ENCODE measurements at places on chromosomes 7 and 10.
A peak's percentile ranks its signal among the peaks of the same experiment; 100 is the strongest.

GRCh38 chr7:2011266-2012043 is 221.3 kb downstream of the MAD1L1 start:
- no peak for DNase-seq

GRCh38 chr7:3592401-3593134 is 291.5 kb downstream of the SDK1 start:
- DNase-seq = no peak

GRCh38 chr7:40219917-40220316 is 85.1 kb downstream of the SUGCT start:
- no peak for DNase-seq

DNA sequence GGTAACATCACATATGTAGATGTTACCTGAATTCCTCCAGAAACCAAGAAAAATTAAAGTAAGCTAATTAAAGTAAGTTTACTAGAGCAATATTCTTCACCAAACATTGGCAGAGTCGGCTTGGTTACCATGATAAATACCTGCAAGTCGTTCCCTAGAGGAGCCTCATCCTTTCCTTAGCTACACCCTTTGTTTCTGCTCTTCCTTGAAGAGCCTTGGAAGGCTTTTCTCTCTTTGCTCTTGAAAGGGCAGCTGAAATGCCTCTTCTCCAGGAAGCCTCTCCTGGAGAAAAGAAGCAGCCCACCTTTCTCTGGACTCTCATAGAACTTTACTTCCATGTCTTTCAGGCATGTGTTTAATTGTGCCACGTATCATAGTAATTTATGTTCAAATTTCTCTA is 34.9 kb upstream of the CALD1 start:
- no peak for DNase-seq

DNA sequence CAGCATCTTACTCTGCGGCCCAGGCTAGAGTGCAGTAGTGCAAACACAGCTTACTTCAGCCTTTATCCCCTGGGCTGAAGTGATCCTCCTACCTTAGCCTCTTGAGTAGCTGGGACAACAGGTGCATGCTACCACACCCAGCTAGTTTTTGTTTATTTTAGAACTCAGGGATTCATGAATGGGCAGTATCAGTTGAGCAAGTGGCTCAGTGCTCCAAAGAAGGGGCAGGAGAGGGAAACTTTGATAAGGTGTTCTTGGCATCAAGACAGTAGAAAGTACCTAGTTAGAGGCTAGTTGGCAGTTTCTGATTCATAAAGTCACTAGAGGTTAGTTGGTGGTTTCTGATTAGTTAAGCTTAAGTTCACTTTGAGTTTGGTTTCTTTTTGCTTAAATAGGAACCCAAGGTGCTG is 18.4 kb downstream of the TRIM24 start:
- DNase-seq = no peak

GRCh38 chr10:107619139-107619538 is 454.6 kb upstream of the SORCS1 start:
- no peak for DNase-seq

GRCh38 chr10:49194212-49194920 is 6.2 kb upstream of the TMEM273 start:
- DNase-seq = no peak

- DNase-seq = no peak
These were observed 19.8 kb upstream of the HIPK2 start for GRCh38 chr7:139797607-139798006.

GRCh38 chr7:155429651-155430050 is 28.3 kb upstream of the EN2 start:
- DNase-seq = no peak

DNA sequence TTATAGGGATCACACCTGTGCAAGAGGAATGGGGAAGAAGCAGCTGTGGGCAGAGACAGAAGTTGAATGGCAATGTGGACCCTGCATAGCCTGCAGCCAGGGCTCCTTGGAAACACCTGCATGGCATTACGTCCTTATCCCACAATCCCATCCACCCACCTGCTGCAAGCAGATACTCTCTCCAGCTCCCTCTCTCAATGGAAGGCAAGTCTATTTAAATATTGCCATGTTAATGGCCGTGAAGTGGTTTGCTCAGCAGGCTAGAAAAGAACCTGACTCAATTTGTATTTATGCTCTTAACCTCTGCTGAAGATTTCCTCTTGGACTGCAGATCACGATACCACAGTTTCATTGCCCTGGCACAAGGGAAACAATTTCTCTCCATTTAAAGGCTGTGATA is 417.0 kb downstream of the TYW1 start:
- DNase-seq = no peak

DNA sequence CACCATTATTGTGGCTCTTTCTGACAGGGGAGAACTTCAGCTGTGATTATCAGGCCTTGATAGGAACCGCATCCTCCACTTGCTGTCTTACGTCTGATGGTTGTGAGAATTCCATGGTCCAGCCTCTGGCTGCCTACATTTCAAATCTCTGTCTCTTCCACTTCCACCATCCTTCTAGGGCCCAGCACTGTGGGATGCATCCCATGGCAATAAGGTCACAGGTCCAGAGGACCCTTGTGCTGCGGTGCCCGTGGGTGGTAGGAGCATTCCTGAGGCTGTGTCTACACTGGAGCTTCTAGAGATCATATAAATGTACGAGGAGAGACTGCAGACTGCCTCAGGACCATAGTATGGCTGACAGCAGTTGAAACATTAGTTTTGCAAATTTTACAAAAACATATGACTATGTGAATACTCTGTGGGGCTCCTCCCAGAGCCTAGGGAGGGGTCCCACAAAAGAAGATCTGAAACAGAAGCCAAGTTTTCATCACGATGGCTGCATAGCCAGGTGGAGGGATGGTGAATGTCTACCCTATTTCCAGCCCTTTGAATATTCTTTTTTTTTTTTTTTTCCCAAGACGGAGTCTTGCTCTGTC is 11.8 kb downstream of the CALML3 start:
- DNase-seq = no peak

DNA sequence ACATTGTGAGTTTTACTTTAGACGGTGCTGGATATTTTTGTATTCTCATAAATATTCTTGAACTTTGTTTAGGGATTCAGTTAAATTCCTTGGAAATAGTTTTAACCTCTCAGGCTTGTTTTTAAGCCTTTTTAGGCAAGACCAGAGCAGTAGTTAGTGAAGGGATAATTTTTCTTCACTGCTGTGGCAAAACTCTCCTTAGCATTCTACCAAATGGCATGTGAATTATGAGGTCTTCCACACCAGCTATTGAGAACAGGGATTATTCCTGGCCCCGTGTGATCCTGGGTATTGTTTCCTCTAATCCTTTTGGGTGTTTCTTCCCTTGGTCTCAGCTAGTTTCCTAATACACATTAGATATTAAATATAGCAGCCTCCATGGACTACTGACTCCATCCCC is 46.2 kb downstream of the CCDC71L start:
- no peak for DNase-seq

- DNase-seq = no peak
These were observed 1.2 kb downstream of the TMEM139 start for GRCh38 chr7:143285806-143286521.

GRCh38 chr10:18650404-18650997 is 886 bp downstream of the NSUN6 start:
- no peak for DNase-seq

DNA sequence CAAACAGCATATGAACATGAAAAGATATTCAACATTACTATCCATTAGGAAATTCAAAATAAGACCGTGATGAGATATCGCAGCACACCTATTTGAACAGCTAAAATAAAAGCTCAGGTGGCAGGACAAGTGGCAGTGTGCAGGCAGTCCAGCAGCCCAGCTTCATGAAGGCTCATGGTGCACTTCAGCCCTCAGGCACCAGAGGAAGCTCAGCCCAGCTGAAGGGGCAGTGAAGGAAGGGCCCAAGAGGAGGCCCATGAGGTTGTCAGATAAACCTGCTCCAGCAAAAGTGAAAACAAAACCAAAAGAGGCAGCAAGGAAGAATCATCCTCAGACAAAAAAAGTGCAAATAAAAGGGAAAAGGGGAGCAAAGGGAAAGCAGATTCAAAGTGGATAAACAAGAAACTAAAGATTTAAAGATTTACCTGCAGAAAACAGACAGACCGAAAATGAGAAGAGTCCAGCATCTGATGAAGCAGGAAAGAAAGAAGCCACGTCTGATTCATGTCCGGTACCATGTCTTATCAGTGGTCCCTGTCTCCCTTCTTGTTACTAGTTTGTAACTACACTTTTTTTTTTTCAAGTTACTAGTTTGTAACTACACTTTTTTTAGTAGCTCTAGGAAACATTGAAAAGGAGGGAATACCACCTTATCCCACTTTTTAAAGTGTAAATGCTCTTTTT is 15.0 kb upstream of the FAM24B start:
- no peak for DNase-seq

- DNase-seq = no peak
These were observed 396.3 kb downstream of the SORCS1 start for GRCh38 chr10:106768204-106768603.

DNA sequence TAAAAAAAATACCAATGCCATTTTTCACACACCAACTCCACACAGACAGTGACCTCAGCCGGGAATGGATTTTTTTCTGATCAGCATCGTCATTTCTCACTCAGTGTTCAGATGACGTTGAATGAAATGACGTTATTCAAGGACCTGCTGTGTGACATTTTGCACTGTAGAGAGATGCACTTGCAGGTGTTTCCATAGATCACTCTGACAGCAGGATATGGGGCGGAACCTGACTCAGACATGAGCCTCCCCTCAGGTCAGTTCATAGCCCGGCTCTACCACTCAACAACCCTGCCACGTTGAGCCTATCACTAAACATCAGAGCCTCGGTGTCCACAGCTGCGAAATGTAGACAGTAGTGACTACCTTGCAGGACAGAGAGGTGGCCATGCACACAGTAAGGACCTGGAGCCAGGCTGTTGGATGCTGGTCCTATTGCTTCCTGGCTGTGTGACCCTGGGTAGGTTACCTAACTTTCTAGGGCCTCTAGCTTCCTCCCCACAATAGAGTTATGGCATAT is 41.4 kb upstream of the ANTXRL start:
- no peak for DNase-seq

DNA sequence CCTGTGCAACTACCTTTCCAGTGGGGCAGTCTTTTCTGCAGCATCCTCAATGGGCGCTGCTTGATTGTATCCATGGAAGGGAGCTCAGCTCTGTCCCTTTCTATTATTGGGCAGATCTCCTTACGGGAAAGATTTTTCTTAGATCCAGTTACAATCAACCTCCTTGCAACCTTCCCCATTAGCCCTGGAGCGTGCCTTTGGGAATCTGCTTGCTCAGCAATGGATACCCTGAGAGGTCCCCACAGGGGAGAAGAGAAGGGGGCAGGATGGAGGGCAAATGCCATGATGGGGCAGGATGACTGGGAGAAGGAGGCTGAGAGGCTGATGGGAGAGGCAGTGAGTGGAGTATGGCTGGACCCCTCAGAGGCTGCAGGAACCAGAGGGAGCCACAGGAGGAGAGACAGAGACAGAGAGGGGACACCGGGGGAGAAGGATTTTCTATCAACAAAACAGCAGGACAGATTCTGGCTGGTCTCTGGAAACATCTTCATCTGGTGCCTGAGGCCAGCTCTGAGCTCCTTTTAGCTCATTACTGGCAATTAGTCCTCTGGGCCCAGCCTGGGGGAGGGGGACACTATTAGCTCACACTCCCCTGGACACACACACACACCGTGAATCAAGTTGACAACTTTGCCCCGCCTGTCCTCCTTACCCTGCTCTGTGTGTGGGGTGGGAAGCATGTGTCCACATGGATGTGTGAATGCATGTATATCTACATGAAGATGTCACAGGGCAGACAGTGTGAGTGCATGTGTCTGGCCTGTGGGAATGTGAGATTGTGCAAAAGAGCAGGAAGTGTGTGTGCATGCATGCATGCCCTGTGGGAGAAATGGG is 80.8 kb upstream of the PAX2 start:
- no peak for DNase-seq

DNA sequence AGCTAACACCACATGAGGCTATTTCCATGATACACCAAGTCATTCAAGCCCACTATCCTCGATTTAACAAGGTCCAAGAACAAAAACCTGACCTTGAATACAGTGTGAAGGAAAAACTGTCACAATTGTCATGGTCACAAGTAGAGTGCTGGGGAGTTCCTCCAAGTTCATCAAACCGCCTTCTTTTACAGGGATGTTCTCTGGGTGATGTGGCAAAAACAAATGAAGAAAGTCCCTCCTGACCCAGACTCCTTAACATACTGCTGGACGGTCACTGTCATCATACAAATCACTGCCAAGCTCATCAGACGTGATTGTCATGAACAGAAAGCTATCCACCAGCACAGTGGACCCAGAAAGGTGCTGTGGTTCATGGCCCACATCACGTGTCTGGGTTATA is 28.9 kb downstream of the HIPK2 start:
- no peak for DNase-seq

GRCh38 chr10:16735671-16736070 is 81.6 kb downstream of the RSU1 start:
- no peak for DNase-seq

GRCh38 chr10:69939061-69939460 is 113.6 kb upstream of the MACROH2A2 start:
- DNase-seq = no peak

DNA sequence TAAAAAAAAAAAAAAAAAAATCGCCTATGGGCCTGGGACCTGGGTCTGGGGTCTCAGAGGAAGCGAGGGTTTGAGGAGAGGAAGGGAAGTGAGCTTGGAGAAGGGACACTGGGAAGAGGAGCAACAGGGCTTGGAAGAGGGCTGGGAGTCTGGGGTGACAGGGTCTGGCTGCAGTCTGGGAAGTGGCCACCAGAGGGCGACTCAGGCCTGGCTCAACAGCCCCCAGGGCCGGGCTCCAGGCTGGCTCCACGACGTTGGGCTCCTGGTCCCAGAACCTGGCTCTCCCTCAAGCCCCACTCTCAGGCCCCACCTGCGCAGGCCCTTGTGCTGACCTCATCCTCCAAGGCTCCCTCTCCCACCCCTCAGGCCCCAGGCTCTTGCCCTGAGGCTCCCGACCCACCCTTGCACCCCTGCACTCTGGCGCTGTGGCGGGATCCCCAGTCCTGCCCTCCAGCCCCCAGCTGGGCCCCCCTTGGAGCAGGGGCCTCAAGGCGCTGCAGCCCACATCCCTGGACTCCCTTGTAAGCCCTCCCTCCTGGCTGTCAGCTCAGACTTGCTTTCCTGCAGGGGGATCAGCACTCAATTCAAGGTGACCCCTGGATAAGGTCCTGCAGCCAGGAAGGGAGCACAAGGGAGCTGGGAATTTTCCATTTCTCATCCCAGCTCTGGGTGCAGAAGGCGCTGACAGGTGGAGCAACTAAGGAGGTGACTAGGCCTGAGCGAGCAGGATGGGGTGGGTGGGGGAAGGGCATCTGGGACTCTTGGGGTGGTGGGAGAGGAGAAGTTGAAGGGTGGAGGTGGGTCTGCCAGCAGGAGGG is 5.4 kb upstream of the SPACDR start:
- DNase-seq = peak; percentile 83

DNA sequence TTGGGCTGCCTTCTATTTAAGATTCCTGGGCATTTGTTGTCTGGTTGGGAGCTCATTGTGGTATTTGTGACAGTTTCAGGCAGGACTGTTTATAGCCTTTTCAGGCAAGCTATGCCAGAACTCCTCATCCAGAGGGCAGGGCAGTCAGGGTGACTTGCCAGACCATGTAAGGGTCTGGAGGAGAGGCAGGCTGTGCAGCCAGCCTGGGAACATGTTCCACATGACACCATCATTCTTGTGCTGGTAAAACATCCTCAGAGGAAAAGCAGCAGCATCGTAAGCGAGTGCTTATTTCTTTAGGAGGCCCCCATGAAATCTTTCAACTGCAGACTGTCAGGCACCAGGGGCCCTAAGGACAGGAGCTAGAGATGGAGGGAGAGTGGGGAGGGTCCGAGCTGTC is 44.0 kb upstream of the SORBS1 start:
- no peak for DNase-seq

- no peak for DNase-seq
These were observed 517.8 kb upstream of the CELF2 start for GRCh38 chr10:10499839-10500238.
